ENCODE measurements at places on chromosomes 1 and 21.

DNA sequence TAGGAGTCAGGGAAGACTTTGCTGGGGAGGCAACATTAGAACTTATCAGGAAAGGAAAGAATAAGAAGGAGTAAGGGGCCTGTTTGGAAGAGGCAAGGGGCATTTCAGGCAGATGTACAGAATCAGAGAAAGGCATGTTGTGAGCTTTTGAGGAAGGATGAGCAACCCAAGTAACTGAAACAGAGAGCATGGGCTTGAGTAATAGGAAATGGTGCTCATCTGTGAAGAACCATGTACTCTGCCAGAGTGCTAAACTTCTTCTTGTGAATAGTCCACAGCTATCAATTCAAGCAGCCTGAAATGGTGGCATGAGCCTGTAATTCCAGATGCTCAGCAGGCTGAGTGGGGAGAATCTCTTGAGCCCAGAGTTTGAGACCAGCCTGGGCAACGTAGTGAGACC, 19.2 kb upstream of the PIGK start:
- DNase-seq: no peak

DNA sequence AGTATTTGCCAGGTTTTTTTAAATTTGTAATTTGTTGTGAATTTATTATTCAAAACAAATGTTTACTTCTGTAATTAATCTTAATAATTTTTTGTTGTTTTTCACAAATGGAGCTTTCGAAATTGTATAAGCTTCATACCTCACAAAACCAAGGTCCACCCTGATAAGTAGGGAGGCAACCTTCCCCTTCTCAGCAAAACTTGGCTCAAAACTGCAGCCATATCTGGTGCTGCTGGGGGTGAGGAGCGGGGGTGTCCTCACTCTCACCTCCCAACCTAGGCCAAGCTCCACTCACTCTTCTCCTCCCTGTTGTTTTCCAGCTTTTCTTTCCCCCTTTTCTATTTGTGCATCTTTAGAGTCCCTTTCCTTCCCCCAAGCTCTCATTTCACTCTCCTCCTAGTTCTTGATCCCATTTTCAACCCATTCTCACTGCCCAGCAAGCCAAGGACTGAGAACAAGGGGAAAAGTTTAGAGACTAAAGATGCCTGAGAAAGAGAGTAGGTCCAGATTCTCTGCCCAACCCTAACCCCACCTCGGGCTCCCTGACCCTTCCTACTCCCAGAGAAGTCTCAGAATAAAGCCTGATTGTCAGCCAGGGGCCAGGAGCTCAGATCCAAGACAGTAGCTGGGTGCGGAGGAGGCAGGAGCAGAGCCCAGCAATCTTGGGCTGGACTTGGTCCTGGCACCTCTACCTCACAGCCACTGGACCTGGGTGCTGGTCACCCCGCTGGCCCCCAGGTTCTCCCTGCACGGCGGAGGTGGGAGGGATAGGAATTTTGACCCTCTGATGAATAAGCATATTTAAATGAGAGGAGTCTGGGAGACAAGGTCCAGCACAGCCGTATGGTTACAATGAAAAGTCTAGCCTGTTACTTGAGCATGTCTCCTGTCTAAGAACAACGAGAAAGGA, 8.3 kb upstream of the CFAP45 start:
- DNase-seq: no peak

GRCh38 chr21:34078915-34079314, 5.5 kb downstream of the MRPS6 start:
- DNase-seq: no peak

- DNase-seq: no peak
Measured at GRCh38 chr1:8955406-8955805, 9.7 kb downstream of the CA6 start.

- DNase-seq: peak; percentile 85
Measured at GRCh38 chr1:43366179-43366578, 1.6 kb downstream of the ELOVL1 start.

DNA sequence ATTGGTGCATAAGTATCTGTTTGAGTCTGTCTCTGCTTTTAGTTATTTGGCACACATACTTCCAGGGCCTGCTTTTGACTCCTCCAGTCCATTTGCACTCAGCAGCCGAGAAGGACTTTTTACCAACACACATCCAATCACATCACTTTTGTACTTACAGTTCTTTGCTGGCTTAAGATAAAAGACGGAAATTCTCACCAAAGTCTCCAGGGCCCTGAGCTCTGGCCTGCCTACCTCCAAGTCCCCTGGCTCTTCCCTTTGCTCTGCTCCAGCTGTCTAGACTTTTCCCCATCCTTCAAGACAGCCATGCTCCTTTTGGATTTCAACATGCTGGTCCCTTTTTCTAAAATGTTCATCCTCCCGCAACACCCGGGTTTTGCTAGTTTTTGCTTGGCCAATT, 2.2 kb upstream of the EVA1C start:
- no peak for DNase-seq

GRCh38 chr1:213176341-213176740, 125.3 kb downstream of the RPS6KC1 start:
- no peak for DNase-seq

DNA sequence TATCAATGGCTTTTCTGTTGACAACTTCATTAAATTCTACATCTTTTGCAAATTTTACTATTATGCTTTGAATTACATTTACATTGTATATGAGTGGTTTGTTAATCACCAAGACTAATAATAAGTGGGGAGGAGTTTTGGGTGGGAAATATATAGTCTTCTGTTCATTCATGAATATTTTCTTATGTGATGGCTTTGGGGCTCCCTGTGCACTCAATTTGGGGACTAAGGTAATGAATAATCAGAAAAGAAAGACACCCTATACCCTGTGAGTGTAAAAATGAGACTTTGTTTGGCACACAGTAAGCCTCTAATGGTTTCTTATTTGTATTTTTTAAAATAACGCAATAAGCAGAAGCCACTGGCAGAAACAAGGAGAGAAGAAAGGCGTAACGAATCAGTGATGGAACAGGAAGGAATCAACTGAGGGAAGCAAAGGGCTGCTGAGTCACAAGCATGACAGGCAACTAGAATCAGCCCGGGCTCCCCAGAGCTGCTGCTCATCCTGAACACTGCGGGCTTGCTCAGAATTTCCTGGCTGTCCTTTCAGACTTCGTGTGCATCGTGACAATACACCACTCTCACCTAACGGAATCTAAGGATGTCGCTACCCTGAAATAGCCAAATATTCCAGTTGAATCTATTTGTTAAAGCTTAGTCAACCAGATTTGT, 20.8 kb upstream of the RGS2 start:
- no peak for DNase-seq

DNA sequence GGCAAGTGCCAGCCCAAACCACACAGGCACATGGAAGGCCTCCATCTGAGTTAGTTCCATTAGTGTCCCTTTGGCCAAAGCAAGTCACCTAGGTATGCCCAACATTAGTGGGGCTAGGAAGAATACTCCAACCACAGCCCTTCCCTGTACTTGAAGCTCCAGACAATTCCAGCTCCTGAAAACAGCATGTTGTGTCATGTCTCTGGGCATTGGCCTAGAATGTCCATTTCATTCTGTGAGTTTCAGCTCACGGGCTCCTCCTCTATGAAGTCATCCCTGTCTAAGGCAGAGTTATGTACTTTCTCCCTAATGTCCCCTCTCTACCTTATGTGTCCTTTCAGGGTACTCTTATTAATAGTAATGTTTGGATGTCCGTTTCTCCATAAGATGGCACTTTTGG, 96.5 kb upstream of the SPATA6 start:
- DNase-seq: no peak

GRCh38 chr1:182520736-182521135, 68.3 kb downstream of the RNASEL start:
- DNase-seq: no peak

GRCh38 chr1:63991685-63992084, 211.7 kb upstream of the UBE2U start:
- no peak for DNase-seq

DNA sequence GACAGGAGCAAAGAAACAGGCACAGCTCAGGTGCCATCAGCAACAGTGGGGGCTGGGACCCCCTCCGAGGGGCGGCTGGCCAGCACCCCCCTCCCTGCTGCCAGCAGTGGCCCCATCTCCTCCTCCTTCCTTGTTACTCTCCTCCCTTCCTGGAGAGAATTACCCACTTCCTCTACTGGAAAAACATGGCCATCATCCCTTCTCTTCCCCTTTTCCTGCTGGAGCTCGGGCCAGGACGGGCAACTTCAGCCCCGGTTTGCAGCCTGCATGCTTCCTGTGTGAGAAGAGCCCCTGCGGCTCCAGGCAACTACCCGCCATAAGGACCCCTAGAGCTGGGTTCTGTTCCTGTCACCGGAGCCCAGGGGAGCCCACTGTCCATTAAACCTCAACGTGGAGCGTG, 17.6 kb downstream of the MEGF6 start:
- DNase-seq: no peak

DNA sequence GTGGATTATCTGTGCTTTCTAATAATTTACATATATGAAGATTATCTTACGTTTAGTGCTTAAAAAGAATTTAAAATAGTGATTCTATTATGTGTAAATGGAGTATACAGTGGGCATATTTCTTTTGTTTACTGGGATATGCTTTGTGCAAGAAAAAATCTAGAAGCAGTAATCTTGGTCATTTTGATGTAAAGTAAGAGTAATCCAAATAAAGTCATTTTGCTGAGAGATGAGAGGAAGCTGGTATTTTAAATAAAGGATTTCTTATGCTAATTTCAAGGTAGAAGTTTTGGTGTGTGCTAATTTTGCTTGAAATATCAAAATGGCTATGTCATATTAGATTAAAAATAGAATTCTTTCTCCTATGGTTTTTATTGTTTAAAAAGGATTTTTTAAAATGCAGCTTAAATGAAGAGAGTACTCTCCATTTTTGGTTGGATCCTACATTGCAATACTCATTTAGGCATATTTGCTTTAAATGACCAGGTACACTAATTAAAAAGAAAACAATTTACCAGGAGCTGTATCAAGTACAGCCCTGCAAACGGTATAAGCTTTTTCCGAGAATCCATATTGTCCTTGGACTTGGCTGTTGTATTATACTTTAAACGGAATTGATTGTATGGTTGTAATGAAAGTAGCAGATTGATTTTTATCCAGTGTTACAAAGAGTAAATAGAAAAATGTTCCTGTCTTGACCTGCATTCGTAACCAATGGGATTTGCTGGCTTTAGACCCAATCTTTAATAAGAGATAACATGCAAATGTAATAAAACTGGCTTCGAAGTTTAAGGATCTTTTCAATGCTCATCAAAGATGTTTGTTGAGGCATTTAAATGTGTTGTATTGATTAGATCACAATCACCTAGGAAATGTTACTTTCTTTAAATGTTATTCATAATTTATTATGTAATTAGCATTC, 574.7 kb downstream of the USP25 start:
- DNase-seq: no peak

DNA sequence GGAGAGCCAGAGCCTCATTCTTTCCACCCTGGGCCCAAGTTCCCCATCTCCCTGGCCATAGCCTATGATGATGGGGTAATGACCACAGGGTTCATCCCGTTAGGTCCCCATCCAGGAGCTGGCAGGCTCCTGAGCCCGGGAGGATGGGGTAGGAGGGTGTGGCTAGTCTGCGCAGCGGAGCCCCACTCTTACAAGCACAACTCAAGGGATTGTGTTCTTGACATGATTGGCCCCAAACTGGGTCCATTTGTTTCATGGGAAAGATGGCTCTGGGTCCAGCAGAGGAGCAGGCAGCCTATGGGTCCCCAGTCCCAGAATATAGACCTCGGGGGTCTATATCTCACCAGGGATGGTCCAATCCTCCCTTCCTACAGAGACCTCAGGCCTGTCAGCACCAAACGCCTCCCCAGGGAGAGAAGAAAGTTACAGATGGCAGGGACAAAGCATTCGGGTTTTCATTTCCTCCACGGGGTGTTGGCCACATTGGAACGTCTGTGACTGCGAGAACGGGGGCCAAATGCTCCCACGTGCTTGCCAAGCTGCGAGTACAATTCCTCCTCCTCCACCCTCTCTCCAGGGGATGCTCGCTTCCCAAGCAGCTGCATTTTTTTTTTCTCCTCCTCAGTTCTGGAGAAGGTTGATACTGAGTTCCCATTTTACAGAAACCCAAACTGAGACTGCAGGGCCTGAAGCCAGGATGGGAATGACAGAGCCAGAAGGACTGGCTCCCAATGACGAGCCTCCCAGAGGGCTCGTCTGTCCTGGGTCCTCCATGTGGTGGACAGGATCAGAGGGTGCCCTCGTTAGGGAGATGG, 71.0 kb downstream of the DHRS3 start:
- no peak for DNase-seq

- no peak for DNase-seq
Measured at GRCh38 chr1:183094351-183094750, 71.1 kb downstream of the LAMC1 start.

DNA sequence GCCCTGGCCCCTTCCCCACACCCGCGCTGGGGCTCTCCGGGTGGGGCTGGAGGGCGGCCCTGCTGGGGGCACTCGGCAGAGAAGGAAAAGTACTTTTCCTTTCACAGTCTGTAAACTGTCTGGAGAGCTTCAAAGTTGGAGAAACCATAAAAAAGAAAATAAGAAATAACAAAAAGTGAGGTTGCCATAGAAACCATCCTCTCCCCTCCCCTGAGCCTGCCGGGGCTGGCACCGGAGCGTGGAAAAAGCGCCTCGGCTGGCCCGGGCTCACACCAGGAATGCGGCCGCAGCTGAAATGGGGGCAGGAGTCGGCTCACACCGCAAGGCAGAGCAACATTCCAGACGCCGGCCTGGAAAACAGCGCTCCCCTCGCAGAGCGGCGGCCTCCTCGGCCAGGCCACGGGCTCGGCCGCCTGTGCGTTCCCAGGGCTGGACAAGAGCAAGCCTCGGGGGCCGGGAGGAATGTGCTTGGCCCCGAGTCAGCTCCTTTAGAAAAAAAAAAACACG, 69.2 kb downstream of the MORN1 start:
- DNase-seq: no peak

- DNase-seq: no peak
Measured at GRCh38 chr1:116288201-116288598, 84.8 kb upstream of the ATP1A1 start.

GRCh38 chr1:28326515-28326914, 2.3 kb upstream of the MED18 start:
- DNase-seq: no peak

GRCh38 chr1:46423574-46424240, 29.6 kb downstream of the FAAH start:
- DNase-seq: no peak

GRCh38 chr1:174136714-174137113, 22.6 kb upstream of the RABGAP1L start:
- DNase-seq: no peak

GRCh38 chr1:193060938-193061337, 1.5 kb downstream of the RO60 start:
- DNase-seq: no peak

GRCh38 chr1:156896490-156897033, 3.0 kb downstream of the PEAR1 start:
- no peak for DNase-seq

GRCh38 chr1:14768582-14769304, 170.3 kb downstream of the KAZN start:
- no peak for DNase-seq

- no peak for DNase-seq
Measured at GRCh38 chr1:248839168-248839555, 1.1 kb downstream of the ZNF672 start.

GRCh38 chr1:178093951-178094738, at the start of gene RASAL2:
Gene RASAL2, plus strand, starts transcription at chr1:178094104. Its CDS starts 389 bp downstream, at chr1:178094493.
- peak; percentile 41 for DNase-seq

Data from prostate gland (tissue), 2 donors.